Stimulated activated CD8-positive, alpha-beta memory T cell treated with anti-CD3 and anti-CD28 coated beads, Interleukin-2, amount 100 ng/mL, for 1 hour (primary cell): ENCODE measurements at places on chromosomes 3 and 15.

- no peak for DNase-seq
Observed at GRCh38 chr3:40615110-40615915, 90.6 kb downstream of the ZNF621 start.

GRCh38 chr3:42613462-42613861, 13.0 kb downstream of the NKTR start:
- no peak for DNase-seq

DNA sequence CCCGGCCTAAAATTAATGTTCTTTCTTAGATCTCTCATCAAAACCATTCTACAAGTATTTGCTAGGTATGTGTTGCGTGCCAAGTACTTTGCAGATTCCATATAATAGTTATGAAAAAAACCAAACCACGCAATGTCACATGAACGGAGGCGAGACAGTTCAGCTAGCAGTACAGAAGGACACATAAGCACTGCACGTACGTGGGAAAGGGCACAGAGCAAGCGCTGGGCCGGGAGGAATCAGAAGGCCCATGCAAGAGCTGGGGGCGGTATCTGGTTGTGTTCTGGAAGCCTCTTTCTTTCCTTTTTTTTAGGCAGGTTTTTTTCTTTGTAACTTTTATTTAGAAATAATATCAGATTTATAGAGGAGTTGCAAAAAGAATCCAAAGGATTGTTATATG, 11.3 kb downstream of the PDIA5 start:
- DNase-seq: no peak

GRCh38 chr3:12484983-12485327, 675 bp downstream of the TSEN2 start:
- DNase-seq: no peak

- no peak for DNase-seq
Observed at GRCh38 chr3:34568766-34569165, 770.3 kb downstream of the PDCD6IP start.

DNA sequence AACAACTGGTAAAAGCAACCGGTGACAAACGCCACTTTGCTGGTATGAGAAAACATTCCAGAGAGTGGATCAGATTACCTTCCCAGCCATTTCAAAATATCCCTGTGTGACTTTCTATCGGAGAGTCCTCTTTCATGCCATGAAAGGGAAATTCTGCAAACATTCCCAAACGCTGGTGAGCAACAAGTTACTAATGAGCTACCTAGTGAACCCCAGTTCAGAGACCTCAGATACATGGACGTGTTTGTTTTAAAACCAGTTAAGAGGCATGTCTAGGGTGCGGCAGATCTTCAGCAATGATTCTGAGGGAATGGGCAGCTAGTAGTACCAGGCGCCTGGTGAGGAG, 418.2 kb upstream of the NR2F2 start:
- no peak for DNase-seq

GRCh38 chr15:68435966-68436365, 4.0 kb upstream of the ITGA11 start:
- DNase-seq: no peak

GRCh38 chr15:63405683-63406390, 24.2 kb upstream of the CA12 start:
- DNase-seq: no peak

DNA sequence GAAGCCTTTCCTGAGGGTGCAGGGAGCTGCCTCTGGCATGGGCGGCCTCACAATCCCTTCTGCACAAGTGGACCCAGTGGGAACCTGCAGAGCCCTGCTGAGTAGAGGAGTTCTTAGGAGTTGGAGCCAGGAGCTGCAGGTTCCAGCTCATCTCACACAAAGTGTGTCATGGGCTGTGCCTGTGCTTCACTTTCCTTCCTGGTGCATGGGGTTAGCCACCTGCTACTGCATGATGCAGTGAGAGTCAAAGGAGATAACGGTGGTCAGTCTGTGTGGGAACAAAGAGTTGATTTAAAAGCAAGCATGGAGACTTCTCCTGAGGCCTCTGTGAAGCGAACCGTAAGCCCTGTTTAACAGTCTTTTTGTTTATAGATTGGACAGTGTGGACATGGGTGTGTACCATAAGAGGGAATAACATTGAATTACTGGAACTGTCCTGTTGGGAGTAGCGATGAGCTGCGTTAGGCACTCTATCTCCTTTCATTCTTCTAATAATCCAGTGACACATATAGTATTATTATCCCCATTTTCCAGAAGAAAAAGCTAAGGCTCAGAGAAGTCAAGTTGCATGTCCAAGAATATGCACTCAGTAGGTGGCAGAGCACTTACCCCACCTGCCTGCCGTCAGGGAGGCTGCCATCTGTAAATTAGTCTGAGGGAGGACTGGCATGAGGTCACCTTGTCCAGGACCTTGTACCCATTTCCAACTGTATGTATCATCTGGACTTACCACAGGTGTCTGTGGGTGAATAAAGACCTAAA, 68.7 kb upstream of the PRR23C start:
- no peak for DNase-seq

- DNase-seq: no peak
Observed at GRCh38 chr15:75732809-75733451, 20.3 kb upstream of the CSPG4 start.

GRCh38 chr15:47507221-47507985, 209.9 kb upstream of the SEMA6D start:
- no peak for DNase-seq

DNA sequence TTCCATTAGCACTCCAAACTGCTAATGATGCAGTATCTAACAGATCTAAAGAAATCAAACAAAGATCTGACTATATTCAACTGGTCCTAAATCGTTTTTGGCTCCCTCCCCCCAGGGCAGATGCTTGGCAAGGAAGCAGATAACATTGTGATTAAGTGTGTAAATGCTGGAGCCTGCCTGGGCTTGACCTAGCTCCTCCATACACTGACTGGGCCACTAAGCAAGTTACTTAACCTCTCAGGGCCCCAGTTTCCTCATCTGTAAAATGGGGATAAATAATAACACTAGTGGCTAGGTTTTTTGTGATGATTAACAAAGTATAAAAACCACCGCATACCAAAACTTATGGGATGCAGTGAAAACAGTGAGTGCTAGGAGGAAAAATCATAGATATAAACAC, 9.2 kb downstream of the EID1 start:
- no peak for DNase-seq

DNA sequence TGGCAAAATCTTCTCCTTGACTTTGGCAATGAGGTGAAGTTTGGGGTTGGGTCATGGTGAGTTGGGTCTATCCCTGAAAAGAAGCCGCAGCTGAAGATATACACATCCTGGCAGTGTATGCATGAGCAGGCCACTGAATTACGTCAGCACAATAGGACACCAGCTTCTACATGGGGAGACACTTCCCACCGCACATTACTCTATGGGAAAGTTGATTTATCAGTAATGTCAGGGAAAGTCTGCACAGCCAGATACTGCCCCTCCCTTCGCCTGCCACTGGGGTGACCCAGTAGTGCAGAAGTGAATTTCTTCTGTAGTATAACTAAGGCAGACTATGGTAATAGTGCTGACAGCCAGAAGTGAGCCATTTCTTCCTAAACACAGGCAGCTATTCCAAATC, 245.0 kb downstream of the NTRK3 start:
- no peak for DNase-seq

GRCh38 chr3:56796202-56796601, 5.5 kb downstream of the ARHGEF3 start:
- no peak for DNase-seq

GRCh38 chr3:108091498-108092250, 843 bp upstream of the CD47 start:
- DNase-seq: peak; percentile 14

DNA sequence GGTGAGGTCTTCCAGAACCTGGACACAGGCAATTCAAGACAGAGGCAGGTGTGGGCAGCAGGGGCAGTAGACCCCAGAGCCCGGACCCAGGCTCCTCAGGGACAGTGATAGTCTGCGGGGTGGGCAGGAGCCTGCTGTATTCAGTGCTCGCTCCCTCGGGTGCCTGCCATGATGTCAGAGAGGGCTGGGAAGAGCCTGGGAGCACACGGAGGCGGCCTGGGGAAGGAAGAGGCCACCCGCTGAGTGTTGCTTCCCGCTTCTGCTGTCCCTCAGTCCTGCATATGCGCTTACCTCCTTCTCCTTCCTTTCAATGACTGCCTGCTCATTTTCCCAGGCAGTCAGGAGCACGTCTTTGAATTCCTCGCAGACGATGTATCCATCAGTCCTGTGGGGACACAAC, 22.8 kb downstream of the TMEM43 start:
- no peak for DNase-seq

DNA sequence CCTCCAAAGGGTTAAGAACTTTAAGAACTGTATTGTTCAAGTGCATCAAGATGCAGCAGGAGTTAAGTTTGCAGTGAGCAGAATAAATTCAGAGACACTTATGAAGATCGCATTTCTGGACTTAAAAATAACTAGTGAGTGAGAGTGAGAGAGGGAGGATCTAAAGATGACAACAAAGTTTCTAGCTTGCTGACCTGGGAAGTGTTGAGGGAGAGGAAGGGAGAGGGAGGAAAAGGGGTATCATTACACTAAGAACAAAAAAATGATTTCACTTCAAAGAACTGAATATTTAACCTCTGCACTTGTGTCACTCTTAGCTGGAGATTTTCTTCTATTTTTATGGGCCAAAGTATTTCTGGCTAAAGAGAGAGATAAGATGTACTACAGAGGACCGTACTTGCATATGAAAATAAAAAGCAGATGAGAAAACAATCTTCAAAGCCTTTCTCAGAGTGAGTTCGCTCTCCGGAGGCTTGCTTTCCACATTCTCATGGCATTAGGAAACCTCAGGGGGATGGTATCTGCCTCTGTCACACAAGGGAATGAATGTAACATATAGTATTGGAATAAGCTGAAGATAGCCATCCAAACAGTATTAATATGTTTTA, 91.4 kb upstream of the TJP1 start:
- DNase-seq: no peak

GRCh38 chr3:32457971-32458471, 44.6 kb downstream of the CMTM6 start:
- DNase-seq: peak; percentile 24

DNA sequence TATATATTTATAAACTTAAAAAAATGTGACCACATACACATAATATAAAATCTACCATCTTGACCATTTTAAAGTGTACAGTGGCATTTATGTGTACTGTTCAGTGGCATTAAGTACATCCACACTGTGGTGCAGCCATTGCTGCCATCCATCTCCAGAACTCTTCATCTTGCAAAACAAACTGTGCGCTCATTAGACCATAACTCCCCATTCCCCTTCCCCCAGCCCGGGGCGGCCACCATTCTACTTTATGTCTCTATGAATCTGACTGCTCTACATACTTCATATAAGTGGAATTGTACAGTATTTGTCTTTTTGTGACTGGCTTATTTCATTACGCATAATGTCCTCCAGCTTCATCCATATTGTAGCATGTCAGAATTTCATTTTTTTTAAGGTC, 47.8 kb downstream of the CTXND1 start:
- no peak for DNase-seq

DNA sequence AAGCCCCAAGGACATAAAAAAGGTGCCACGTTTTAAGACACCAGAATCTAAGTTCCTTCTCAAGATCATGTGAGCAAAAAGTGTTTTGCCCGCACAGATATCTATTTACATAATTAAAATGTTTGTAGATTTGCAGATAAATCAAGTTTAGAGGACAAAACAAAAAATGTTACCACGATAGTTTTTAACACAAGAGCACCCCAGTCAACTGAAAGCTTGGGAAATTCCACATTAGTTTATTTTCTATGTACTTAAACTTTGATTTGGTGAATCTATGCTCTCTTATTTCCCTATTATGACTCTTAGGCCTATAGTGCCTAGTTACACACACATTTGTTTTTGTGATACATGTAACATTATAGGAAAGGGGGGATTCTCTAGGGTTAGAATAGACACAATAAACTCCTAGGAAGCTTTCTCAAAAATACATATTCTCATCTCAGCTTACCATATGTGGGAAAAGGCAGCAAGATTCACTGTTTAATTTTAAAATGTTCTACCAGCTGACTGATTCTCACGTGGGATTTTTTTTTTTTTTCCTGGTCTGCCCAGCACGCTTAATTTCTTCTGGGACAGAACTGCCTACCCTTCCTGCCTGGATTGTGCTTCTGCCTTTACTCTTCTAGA, 8.4 kb upstream of the LEKR1 start:
- DNase-seq: no peak

- DNase-seq: no peak
Observed at GRCh38 chr3:99696497-99696896, 58.1 kb downstream of the COL8A1 start.

DNA sequence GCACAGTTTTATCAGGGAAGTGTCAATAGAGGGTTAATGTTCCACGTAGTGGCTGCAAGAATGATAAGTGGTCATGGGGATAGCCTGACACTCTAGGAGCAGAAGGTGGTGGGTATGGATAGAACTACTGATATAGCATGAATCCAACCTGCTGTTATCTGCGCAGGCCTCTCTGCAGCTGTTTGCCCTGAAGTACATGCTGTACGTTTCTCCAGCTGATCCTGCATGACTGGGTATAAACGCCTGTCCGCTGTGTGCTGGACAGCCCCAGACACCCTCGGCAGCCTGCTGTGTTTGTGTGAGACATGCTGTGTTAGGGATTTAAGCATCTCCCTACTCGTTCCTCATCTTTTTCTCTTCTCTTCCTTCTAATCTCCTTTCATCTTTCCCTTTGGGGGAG, 87.1 kb downstream of the LPP start:
- DNase-seq: no peak

- no peak for DNase-seq
Observed at GRCh38 chr3:141575879-141576743, 89.3 kb downstream of the RASA2 start.

GRCh38 chr15:63655683-63656372, 58.6 kb downstream of the FBXL22 start:
- no peak for DNase-seq

- no peak for DNase-seq
Observed at GRCh38 chr15:83904107-83905040, 250.5 kb downstream of the ADAMTSL3 start.

- DNase-seq: no peak
Observed at GRCh38 chr15:54707805-54708752, 488.7 kb downstream of the RSL24D1 start.

DNA sequence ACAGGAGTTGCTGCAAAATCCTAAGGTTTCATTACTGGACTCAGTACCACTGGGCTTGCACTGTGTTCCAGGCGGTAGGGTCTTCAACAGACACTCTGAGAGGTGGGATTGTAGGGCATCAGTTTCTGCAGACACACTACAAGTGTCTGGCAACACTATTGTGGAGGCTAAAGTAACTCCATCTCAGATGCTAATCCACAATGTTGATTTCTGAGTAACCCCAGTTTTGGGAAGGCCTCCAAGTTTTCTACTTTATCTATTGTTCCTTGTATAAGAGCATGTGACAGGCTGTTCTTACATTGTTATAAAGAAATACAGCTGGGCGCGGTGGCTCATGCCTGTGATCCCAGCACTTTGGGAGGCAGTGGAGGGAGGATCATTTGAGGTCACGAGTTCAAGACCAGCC, 2.5 kb upstream of the ABHD5 start:
- DNase-seq: no peak

- no peak for DNase-seq
Observed at GRCh38 chr3:115233021-115233420, 85.9 kb upstream of the ZBTB20 start.

- DNase-seq: no peak
Observed at GRCh38 chr3:120114376-120114775, 20.1 kb upstream of the GSK3B start.

- DNase-seq: no peak
Observed at GRCh38 chr3:122451371-122451770, 35.5 kb upstream of the WDR5B start.
